ENCODE measurements at places on chromosomes 16 and 17.

- no peak for DNase-seq
Measured at GRCh38 chr16:59913666-59914065, 1179.5 kb upstream of the GOT2 start.

GRCh38 chr16:50335196-50335958 is 33.4 kb downstream of the BRD7 start:
- DNase-seq: no peak

DNA sequence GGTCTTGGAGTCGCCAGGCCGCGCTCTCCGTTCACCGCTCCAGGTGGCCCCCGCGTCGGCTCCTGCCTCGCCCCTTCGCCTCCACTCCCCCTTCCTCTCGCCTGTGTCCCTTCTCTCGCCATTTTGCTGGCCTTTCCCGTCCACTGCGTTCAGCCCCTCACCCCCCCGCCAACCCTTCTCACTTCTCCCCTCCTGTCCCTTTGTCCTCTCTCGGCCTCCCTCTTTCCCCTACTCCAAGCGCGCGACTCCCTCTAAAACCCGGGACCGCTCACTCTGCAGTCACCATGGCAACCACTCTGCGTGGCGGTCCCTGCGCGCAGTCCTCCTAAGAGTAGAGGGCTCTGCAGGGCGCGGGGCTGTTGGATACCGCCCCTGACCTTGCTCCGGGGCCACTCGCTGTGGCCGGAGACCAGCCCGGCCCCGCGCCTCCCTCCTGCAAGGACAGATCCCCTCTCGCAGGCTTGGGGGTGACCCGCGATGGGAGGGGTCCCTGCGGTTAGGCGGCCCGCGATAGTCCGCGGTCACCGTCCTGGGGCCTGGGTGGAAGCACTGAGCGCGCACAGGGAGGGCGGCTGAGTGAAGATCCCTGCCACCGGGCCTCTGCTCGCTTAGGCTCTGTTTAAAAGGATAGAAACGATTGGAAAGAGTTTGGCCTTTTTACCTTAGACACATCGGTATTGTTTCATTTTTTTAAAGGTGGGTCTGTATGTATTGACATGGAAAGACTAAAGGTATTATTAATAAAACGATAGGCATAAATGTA is 454 bp downstream of the CCDC40 start:
- peak; percentile 41 for DNase-seq

GRCh38 chr16:9348912-9349311 is 257.5 kb downstream of the HAPSTR1 start:
- no peak for DNase-seq

DNA sequence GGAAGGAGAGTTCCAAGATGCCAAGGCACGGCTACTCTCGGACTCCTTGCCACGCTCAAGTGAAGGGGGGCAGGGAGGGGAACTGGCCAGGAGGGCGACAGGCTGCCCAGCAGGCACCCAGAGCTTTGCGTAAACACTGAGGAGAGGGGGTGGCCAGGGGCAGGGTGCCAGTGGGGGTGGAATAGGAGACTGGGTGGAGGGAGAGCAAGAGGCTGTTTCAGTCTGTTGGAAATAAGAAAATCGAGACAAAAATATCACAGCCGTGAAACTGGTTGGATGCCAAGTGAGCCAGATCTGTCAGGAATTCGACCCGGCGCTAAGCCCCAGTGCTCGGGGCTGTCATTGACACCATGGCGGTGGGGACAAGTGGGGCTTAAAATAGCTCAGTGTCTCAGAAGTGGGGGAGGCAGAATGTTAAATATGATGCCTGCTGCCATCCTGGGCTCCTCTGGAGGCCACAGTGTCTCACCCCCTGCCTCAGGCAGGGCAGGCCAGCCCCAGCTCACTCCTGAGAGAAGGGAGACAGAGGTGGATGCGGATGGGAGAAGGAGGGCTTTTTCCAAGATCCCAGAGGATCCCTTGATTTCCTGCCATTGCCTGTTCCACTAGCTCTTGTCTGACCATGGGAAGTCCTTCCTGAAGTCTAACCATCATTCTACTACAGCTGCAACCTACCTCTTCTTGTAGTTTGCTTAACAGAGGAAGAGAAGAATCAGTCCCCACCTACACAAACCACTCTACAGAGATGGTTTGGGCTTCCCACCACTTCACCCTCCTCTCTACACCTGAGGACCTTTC is 9.5 kb downstream of the PNMT start:
- DNase-seq: no peak

DNA sequence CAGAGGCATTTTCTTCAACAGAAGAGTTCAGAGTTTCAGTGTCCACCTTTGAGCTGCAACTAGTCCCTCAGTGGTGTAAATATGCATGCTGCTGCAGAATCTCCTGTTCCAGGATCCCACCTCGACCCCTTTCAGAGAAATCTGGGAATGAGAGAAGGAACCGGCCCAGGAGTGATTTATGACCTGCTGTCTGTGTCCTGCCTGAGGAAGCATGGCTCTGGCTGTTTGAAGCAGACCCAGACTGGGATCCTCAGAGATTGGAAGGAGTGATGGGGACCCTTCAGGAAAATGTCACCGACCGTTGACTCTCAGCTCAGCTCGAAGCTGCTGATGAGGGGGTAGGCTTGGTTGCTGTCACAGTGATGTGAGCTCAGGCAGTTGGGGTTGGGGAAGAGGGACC is 8.4 kb upstream of the MAF start:
- no peak for DNase-seq

GRCh38 chr17:21125862-21126261 is 902 bp upstream of the DHRS7B start:
- peak; percentile 38 for DNase-seq

GRCh38 chr17:45319239-45319703 is 2.5 kb upstream of the MAP3K14 start:
- no peak for DNase-seq

- no peak for DNase-seq
Measured at GRCh38 chr17:10268005-10268404, 69.6 kb upstream of the GAS7 start.

GRCh38 chr16:10906914-10907756 is 30.1 kb downstream of the CIITA start:
- DNase-seq: no peak

- DNase-seq: no peak
Measured at GRCh38 chr17:67746704-67747571, 29.2 kb downstream of the NOL11 start.

DNA sequence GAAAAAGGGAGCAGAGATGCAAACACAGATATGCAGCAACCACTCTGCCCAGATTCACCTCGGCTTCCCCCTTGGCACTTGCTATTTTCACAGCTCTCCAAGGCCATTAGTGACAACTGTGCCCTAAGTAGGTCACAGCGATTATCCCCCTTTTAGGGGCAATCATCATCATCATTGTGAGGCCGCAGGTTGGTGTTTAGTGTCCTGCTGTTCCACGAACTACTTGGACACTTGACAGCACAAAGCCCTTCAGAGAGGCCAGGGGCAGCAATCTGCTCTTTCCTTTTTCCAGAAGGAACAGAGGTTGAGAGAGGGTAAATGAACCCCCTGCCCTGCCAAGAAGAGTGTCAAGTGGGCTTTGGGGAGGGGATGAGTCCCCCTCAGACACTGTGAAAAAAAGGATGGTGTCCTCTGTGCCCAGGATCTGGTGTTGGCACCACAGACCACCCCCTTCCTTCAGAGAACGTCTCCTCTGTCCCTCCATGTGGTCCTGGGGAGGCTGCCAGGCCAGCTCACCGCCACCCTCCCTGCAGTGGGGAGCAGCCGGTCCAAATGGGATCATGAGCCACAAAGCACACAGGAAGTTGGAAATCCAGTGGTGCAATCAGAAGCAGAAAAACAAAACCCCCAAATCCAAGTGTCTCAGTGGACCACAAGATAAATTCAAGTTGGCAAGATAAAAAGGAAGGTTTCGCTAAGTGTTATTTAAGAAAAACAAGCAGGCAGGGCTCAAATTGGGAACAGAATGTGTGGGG is 78.4 kb upstream of the MED9 start:
- DNase-seq: no peak

GRCh38 chr17:51608251-51608933 is 348.0 kb downstream of the UTP18 start:
- no peak for DNase-seq

GRCh38 chr17:28892024-28892423 is 5.5 kb downstream of the FLOT2 start:
- no peak for DNase-seq

GRCh38 chr16:13829697-13830299 is 90.2 kb upstream of the ERCC4 start:
- no peak for DNase-seq

DNA sequence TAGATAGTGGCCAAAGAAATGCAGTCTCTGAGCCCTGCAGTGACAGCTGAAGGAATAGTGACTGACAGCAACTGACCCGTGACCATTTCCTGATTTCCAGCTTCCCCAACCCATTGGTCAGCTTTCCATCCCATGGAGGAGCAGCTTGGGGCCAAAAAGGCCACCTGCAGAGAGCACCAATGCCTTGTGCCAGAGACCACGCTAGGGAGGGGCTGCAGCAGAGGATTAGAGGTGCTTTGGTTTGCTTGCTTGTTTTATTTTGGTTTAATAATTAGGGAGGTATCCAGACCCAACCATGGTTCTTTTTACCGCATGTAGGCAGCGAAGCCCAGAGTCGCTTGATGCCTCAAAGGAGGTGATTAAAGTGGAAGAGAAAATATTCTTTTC is 61.3 kb upstream of the SIAH1 start:
- DNase-seq: no peak

DNA sequence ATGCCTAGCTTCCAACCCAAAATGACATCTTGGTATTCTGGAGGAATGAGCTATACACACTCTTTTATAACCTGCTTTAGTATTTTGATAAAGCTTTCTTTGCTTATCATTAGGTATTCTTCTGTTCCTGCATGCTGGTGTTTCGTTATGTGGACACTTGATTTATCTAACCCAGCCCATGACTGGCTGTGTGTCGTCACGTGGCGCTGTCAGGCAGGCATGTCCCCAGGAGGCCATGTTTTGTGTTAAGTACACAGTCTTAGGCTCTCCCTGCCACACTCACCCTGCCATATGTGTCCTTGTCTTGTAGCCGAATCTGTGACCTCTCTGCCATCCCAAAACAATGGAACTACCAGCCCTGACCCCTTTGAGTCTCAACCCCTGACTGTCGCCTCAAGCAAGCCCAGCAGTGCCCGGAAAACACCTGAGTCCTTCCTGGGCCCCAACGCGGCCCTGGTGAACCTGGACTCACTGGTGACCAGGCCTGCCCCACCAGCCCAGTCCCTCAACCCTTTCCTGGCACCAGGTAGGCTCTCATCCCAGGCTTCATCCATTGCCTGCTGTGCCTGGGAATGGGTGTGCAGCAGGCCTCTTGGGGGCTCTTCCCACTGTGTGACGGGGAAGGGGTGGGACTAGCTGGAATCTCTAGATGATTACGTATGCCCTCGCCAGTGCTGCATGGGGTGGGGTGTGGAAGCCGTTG is 30.8 kb downstream of the B9D1 start:
- DNase-seq: no peak

DNA sequence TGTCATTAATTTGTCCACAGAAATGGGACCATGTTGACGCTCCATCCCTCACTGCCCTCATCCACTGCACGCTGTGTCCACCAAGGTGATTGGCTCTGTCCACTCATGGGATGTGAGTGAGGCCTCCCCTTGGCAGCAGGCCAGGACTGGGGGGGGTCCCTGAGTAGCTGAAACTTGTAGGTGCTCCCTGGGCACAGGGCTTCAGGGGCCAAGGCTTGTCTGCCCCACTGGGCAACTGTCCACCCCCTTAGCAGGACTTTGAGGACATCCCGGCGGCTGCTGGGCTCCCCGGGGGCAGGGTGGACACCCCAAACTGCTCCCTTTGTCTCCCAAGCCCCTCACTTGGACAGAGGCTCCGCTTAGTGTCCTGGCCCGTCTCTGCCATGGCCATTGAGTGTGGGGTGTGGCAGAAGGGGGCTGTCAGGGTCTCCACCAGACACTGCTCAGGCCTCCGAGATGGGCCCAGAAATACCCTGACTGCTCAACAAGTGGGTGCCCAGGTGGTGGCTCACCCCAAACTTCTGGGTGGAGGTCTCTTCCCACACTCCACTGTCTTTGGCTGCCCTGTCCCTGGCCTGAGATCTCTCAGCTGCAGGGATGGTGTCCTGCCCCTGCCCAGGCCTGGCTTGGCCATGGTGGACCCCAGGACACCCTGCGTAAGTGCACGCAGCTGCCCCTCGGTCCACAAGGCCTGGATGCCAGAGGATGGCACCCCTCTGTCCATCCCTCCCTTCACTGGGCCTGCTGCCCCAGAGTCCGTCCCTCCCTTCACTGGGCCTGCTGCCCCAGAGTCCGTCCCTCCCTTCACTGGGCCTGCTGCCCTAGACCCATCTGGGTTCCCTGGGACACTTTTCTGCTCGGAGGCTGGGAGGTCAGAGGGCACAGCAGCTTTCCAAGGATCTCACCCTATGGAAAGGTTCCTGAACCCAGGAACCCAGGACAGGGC is 2.9 kb upstream of the RAB40C start:
- DNase-seq: no peak

DNA sequence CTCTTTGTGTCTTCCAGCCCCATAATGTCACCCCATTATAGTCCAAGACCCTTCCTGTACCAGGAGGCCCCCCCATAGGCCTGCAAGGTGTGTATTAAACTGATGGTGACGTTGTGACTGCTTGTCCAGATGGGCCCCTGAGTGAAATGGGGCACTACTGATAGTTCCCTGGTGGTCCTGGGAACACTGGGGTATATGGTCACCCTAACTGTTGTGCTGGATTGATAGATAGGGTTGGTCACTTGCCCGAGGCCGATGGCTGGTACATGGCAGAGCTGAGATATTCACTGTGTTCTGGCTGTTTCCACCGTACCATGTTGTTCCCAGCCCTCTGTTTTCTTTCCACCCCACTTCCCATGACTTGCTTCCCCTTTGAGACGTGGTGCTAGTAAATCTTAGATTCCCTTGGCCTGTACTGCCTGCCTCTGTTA is 4.3 kb downstream of the CNP start:
- DNase-seq: no peak
